ENCODE measurements at places on chromosomes 6 and 20. TPM values are rescaled to one million over a fixed set of nuclear protein-coding genes. Genes with fewer than 3 reads are reported as not detected.

Gene C20orf141
- total RNA-seq, result not detected

Gene BPIFB2
- not detected for total RNA-seq

Gene LY6G6D
- not detected for total RNA-seq

Gene TUBB2B
- 7.5 TPM for total RNA-seq

Gene STX11
- total RNA-seq, result 46.4 TPM

Gene BTNL2
- not detected for total RNA-seq

Gene TSBP1
- total RNA-seq, result not detected

Gene XPO5
- 27.2 TPM for total RNA-seq

Gene SLC22A7
- not detected for total RNA-seq

GRCh38 chr6:147903931-147904330 lies 395.4 kb downstream of the SAMD5 start:
- no peaks in the 10 kb centered on the region for H3K4me1 ChIP-seq
- no peak overlapping the region for H3K4me3 ChIP-seq
- no peaks in the 10 kb centered on the region for H3K27me3 ChIP-seq
- no peaks in the 10 kb centered on the region for H3K36me3 ChIP-seq
- DNase-seq, result no peak
- no peak overlapping the region for H3K27ac ChIP-seq

GRCh38 chr6:108940741-108941140 lies 92.5 kb downstream of the ARMC2 start:
- peaks cover 9% of the 10 kb centered on the region for H3K4me1 ChIP-seq
- H3K36me3 ChIP-seq, result no peaks in the 10 kb centered on the region
- H3K27ac ChIP-seq, result no peak overlapping the region
- H3K4me3 ChIP-seq, result no peak overlapping the region
- DNase-seq, result no peak

- DNase-seq, result no peak
- H3K27me3 ChIP-seq, result no peaks in the 10 kb centered on the region
- H3K4me3 ChIP-seq, result no peak overlapping the region
- H3K36me3 ChIP-seq, result no peaks in the 10 kb centered on the region
- H3K27ac ChIP-seq, result no peak overlapping the region
- H3K4me1 ChIP-seq, result no peaks in the 10 kb centered on the region
These were observed 88.4 kb upstream of the CEP85L start for GRCh38 chr6:118739696-118740353.

DNA sequence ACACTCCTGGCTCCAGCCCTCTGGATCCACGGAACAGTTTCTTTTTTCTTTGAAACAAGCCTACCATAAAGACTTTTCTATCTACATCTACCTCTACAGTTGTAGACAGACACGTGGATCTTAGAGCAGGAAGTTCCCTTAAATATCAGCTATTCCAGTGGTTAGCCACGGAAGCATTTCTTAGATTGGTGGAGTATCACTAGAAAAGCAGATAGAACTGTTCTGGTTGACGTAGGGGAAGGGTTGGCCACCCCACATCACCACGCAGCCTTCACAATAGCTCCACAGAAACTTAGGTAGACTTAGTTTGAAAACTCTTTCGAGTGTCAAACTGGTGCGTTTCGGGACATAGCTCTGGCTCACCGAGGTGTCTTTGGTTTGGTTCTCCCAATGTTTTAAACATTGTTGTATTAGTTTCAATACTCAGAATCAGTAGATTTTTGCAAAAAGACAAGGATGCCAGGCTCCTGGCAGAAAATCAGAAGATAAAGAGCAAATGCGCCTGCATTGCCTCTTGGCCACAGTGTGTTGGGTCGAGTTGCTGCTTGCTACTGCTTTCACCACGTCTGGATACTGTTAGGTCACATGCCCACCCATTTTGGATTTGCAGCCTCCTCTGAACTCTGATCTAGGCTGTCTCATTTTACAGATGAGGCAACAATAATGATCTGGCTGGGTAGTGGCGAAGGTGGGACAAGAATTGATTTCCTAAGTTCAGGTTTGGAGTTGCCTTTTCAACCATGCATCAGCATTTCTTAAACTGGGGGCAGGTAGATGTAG lies 71.5 kb upstream of the DTNBP1 start:
- no peak overlapping the region for H3K4me3 ChIP-seq
- DNase-seq, result no peak
- H3K36me3 ChIP-seq, result no peaks in the 10 kb centered on the region
- no peak overlapping the region for H3K27ac ChIP-seq
- no peaks in the 10 kb centered on the region for H3K27me3 ChIP-seq
- H3K4me1 ChIP-seq, result no peaks in the 10 kb centered on the region

DNA sequence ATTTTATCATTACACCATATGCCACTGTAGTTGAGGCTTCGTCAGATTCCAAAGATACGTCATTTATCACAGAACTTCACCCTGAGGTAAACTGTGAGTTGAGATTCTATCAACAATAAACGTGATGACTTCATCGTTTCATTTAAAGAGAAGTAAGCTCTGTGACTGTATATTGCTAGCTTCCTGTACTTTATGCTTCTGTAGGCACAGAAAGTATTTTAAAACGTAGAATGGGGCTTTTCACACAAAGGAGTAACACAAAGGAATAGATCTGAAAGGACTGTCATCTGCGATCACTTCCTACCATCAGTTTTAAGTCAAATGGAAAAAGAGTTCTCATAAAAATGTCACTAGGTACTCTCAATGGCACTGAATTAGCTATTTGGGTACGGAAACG lies 234.4 kb upstream of the MCHR2 start:
- H3K4me3 ChIP-seq, result peak overlapping the region; percentile 40
- no peaks in the 10 kb centered on the region for H3K27me3 ChIP-seq
- no peaks in the 10 kb centered on the region for H3K4me1 ChIP-seq

DNA sequence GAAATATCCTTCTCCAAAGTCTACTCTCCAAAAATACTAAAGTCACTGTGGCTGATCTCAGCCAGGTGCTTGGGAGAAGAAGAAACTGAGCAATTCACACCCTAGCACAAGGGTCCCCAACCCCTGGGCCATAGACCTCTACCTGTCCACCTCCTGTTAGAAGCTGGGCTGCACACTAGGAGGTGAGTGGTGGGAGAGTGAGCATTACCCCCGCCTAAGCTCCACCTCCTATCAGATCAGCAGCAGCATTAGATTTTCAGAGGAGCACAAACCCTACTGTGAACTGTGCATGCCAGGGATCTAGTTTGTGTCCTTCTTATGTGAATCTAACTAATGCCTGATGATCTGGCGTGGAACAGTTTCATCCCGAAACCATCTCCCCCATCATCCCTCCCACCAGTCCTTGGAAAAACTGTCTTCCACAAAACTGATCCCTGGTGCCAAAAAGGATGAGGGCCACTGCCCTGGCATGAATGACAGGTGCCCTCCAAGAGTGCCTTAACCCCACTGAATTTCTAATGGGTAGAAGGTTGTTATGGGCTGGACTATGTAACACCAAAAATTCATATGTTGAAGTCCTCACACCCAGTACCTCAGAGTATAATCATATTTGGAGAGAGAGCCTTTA lies 109.2 kb upstream of the CDYL start:
- H3K27ac ChIP-seq, result no peak overlapping the region
- H3K4me3 ChIP-seq, result no peak overlapping the region
- H3K4me1 ChIP-seq, result no peaks in the 10 kb centered on the region
- H3K27me3 ChIP-seq, result no peaks in the 10 kb centered on the region

GRCh38 chr20:38447931-38448675 lies 13.0 kb upstream of the SNHG17 start:
- peak overlapping the region; percentile 1 for H3K27ac ChIP-seq
- no peak for DNase-seq
- no peaks in the 10 kb centered on the region for H3K4me1 ChIP-seq
- no peak overlapping the region for H3K4me3 ChIP-seq
- H3K27me3 ChIP-seq, result no peaks in the 10 kb centered on the region
- no peaks in the 10 kb centered on the region for H3K36me3 ChIP-seq

DNA sequence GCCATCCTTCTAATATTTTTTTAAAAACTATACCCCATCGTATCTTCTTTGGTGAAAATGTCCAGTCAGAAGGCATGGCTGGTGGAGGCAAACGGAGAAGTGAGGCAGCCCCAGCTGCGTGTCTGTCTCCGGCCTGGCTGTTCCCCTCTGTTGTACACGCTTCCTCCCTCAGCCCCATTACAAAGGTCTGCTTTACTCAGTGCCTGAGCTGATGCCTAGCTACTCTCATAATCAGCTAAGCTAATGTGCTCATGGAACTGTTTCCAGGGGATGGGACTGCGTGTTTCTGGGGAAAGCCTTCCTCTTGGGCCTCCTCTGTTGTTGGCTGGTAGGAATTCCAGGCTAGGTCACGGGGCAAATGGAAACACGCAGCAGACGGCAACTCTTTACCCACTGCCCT lies 67.3 kb downstream of the PPP1R3G start:
- H3K4me1 ChIP-seq, result no peaks in the 10 kb centered on the region
- H3K27me3 ChIP-seq, result no peaks in the 10 kb centered on the region
- no peaks in the 10 kb centered on the region for H3K36me3 ChIP-seq
- H3K4me3 ChIP-seq, result no peak overlapping the region
- DNase-seq, result no peak

GRCh38 chr20:38680500-38681306 lies 43.6 kb upstream of the SLC32A1 start:
- no peaks in the 10 kb centered on the region for H3K36me3 ChIP-seq
- H3K27ac ChIP-seq, result no peak overlapping the region
- H3K4me1 ChIP-seq, result no peaks in the 10 kb centered on the region
- DNase-seq, result no peak
- H3K4me3 ChIP-seq, result no peak overlapping the region

- H3K4me3 ChIP-seq, result no peak overlapping the region
- no peak for DNase-seq
- no peaks in the 10 kb centered on the region for H3K4me1 ChIP-seq
- no peaks in the 10 kb centered on the region for H3K36me3 ChIP-seq
These were observed 217.7 kb downstream of the HAO1 start for GRCh38 chr20:7722564-7722963.

GRCh38 chr6:37160922-37161778 lies 8.8 kb upstream of the PIM1 start:
- no peak overlapping the region for H3K4me3 ChIP-seq
- no peaks in the 10 kb centered on the region for H3K4me1 ChIP-seq
- no peak for DNase-seq
- H3K27me3 ChIP-seq, result no peaks in the 10 kb centered on the region
- H3K27ac ChIP-seq, result no peak overlapping the region

- no peaks in the 10 kb centered on the region for H3K27me3 ChIP-seq
- DNase-seq, result no peak
- H3K36me3 ChIP-seq, result no peaks in the 10 kb centered on the region
- no peak overlapping the region for H3K27ac ChIP-seq
- H3K4me3 ChIP-seq, result no peak overlapping the region
These were observed 128.2 kb upstream of the SIM1 start for GRCh38 chr6:100592929-100593328.

- no peaks in the 10 kb centered on the region for H3K4me1 ChIP-seq
- no peaks in the 10 kb centered on the region for H3K36me3 ChIP-seq
- H3K27ac ChIP-seq, result no peak overlapping the region
- H3K4me3 ChIP-seq, result no peak overlapping the region
These were observed 11.7 kb upstream of the SULF2 start for GRCh38 chr20:47796971-47797370.

- no peaks in the 10 kb centered on the region for H3K4me1 ChIP-seq
- H3K4me3 ChIP-seq, result no peak overlapping the region
- no peaks in the 10 kb centered on the region for H3K36me3 ChIP-seq
- no peaks in the 10 kb centered on the region for H3K27me3 ChIP-seq
These were observed 10.2 kb upstream of the CST5 start for GRCh38 chr20:23889775-23890187.

GRCh38 chr6:36677753-36678487 lies 594 bp upstream of the CDKN1A start:
- peaks cover 7% of the 10 kb centered on the region for H3K4me1 ChIP-seq
- peak overlapping the region; percentile 98 for H3K27ac ChIP-seq
- H3K4me3 ChIP-seq, result peak overlapping the region; percentile 97
- no peaks in the 10 kb centered on the region for H3K27me3 ChIP-seq
- no peak for DNase-seq

DNA sequence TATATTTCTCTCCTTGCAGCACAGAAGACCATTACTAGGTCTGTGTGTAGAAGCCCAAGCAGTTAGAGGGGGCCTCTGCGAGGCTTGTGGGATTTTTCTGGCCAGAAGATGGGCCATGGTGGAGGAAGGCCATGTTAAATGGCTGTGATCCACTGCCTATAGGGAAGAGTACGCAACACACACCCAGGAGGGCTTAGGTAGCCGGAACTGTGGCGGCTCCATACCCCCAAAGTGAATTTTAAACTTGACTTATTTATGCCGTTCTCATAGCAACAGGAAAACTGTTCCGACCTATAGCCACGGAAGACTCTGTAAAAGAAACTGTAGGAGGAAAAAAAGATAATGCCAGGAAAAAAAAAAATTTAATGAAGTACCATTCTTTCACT lies 69.5 kb downstream of the SLX4IP start:
- peak overlapping the region; percentile 48 for H3K27ac ChIP-seq
- H3K36me3 ChIP-seq, result no peaks in the 10 kb centered on the region
- H3K4me1 ChIP-seq, result peaks cover 4% of the 10 kb centered on the region
- DNase-seq, result no peak
- H3K4me3 ChIP-seq, result no peak overlapping the region
- H3K27me3 ChIP-seq, result no peaks in the 10 kb centered on the region

- no peaks in the 10 kb centered on the region for H3K4me1 ChIP-seq
- no peak for DNase-seq
- H3K4me3 ChIP-seq, result no peak overlapping the region
- no peaks in the 10 kb centered on the region for H3K36me3 ChIP-seq
- no peak overlapping the region for H3K27ac ChIP-seq
- H3K27me3 ChIP-seq, result no peaks in the 10 kb centered on the region
These were observed 41.6 kb downstream of the CDKAL1 start for GRCh38 chr6:20575704-20576451.

DNA sequence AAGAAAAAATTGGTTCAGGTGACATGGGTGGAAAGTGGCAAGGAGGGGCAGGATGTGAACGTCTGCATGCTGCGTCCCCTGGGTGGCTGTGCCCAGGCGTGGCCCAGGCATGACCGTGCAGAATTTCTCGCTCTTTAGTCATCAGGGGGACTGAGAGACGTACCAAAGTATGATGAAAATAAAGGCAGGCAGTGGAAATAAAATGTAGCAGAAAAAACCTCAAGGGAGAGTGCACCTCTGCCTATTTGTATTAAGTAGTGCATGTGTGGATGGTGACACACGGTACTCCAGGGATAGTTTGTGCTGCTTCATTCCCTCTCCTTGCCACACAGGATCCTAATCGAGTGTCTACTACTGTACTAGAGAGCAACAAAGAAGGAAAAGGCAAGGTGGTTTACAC lies 81.1 kb downstream of the ATP9A start:
- H3K27me3 ChIP-seq, result no peaks in the 10 kb centered on the region
- DNase-seq, result no peak
- H3K36me3 ChIP-seq, result no peaks in the 10 kb centered on the region
- no peak overlapping the region for H3K27ac ChIP-seq
- H3K4me1 ChIP-seq, result no peaks in the 10 kb centered on the region
- no peak overlapping the region for H3K4me3 ChIP-seq

- H3K27me3 ChIP-seq, result no peaks in the 10 kb centered on the region
- DNase-seq, result peak; percentile 77
- no peaks in the 10 kb centered on the region for H3K36me3 ChIP-seq
- peaks cover 27% of the 10 kb centered on the region for H3K4me1 ChIP-seq
These were observed 21.5 kb downstream of the SYNJ2 start for GRCh38 chr6:158002951-158003853.

DNA sequence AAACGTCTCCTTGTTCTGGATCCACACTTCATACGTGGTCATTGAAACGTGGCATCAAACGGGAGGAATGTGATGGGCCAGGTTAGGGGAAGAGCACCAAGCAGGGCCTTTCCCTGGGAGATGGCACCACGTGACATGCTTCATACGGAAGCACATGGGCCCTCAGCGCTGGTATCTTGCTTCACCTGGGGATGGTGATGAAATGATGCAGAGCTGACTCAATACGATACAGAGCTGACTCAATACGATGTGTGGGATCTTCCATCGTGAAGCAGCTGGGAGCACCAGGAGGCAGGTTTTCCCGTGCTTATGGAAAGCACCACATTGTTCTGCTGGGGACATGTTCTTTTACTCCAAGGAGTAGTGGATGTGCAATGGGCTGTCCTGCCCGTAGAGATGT lies 22.5 kb upstream of the TAGAP start:
- no peaks in the 10 kb centered on the region for H3K36me3 ChIP-seq
- DNase-seq, result no peak
- no peaks in the 10 kb centered on the region for H3K27me3 ChIP-seq

Data from breast epithelium (tissue), 4 donors.